NCI-H524 (cell line): ENCODE measurements at places on chromosomes 3 and 15.

- DNase-seq, result peak; percentile 46
Measured at GRCh38 chr3:24810881-24811280, 316.2 kb upstream of the THRB start.

DNA sequence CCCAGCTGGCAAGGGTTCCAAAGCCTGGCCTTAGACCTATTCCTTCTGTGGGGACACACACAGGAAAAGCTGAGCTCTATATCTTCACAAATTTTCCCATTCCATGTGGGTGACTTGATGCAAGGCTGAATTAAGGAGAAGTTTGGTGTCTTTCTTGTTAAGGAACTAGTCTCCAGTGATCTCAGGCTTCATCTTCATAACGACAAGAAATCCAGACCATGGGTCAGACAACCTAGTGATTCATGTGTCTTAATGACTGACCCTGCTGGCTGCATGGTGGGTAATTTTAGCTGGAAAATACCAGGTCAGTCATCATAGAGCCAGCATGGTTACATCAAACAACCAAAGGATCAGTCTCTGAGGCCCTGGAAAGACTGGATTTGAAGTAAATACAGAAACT is 112.7 kb upstream of the SLC4A7 start:
- no peak for DNase-seq

DNA sequence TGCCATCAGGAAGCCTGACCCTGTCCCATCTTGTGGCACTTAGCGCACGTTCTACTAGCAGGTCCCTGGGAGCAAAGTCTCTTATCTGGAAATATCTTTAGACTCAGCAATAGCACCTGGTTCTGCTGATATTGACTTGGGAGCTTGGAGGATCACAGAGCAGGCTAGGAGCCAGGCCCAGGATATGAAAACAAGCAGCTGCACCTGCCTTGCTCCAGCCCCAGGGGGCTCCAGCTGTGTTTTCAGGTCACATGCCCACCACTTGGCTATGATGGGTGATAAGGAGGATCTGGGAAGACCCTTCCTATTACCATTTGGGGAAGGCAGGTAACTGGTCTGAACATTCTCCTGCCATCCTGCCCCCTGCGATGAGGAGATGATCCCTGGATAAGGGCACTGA is 87.8 kb downstream of the C3orf70 start:
- no peak for DNase-seq

DNA sequence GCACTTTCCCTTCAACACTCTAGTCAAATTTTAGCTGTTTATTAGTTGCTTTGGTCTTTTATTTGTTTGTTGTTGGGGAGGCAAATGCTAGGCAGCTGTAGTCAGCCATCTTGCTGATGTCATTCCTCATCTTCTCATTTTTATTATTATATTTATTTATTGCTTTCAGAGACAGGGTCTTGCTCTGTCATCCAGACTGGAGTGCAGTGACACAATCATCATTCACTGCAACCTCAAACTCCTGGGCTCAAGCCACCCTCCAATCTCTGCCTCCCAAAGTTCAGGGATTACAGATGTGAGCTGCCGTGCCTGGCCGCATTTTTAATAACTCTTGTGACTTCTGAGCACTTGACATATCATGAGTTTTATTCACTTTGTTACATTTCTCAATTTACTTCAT is 441.4 kb downstream of the DIPK2A start:
- DNase-seq, result no peak

GRCh38 chr3:30349507-30349906 is 256.9 kb upstream of the TGFBR2 start:
- no peak for DNase-seq

DNA sequence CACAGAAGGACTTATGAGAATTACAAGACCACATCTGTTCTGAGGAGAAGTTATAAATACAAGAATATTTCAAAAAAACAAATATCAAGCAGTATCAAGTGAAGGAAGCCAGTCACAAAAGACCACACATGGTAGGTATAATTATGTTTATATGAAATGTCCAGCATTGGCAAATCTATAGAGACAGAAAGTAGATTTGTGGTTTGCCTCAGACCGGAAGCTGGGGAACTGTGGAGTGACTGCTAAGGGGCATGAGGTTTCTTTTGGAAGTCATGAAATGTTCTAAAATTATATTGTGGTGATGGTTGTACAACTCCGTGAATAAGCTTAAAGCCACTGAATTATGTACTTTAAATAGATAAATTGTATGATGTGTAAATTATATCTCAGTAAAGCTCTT is 136.9 kb downstream of the FRMD5 start:
- no peak for DNase-seq

GRCh38 chr3:51198477-51198876 is 186.6 kb upstream of the MANF start:
- no peak for DNase-seq

DNA sequence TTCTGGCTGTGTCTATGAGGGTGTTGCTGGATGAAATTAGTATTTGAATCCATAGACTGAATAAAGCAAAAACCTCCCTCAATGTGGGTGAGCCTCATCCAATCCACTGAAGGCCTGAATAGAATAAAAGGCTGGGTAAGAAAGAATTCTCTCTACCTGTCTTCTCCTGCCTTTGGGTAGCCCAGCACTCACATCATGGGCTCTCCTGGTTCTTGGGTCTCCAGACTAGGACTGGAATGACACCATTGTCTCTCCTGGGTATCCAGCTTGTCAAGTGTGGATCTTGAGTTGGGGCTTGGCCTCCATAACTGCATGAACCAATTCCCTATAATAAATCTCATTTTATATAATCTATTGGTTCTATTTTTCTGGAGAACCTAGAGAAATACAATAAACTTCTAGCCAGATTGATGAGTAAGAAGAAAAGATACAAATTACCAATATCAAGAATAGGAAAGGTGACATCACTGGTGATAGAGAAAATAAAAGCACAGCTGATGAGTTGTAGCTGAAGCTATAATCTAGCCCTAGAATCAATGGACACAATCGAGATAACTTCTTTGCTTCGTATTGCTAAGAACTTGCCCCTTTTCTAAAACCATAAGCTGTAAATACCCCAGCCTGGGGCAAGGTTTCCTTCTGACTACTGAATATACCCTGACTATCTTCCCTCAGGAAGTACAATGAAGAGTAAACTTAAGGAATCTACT is 106.4 kb downstream of the ANO10 start:
- no peak for DNase-seq

GRCh38 chr3:177554895-177555759 is 357.8 kb upstream of the TBL1XR1 start:
- no peak for DNase-seq

- no peak for DNase-seq
Measured at GRCh38 chr3:177449360-177450006, 252.2 kb upstream of the TBL1XR1 start.

DNA sequence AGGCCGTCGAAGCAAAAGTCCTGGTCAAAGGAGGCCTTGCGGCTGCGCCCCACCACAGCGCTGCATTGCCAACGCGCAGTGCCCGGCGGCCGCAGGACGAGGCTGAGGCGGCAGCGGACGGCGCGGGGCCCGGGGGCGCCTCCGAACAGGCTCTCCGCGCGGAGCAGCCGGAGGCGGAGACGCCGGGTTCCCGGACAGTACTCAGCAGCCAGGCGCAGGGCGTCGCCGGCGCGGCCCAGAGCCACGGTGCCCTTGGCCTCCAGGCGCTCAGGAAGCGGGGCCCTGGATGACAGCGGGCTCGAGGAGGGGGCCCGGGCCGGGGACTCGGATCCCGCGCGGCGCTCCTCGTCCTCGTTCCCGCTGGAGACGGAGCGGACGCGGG is 1.1 kb downstream of the C2CD4B start:
- DNase-seq, result no peak

- DNase-seq, result no peak
Measured at GRCh38 chr15:27585041-27585640, 514.0 kb downstream of the OCA2 start.

GRCh38 chr15:38440353-38441129 is 13.4 kb upstream of the FAM98B start:
- DNase-seq, result peak; percentile 64

DNA sequence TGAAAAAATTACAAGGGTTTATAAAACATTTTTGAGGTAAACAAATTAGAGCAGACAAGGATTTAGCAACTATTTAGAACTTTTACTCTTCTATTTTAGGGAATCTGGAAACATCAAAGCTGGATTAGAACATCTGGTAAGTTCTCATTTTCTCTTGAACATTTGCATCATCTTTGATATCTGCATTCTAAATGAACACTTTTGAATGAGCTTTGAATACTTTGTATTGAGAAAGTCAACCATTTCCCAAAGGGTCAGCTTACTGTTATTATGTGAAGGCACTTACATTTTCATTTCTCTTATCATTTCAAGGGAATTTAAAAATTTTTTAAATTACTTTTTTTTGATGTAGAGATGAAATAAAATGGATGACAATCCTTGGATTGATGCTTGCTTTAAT is 188.1 kb downstream of the RSRC1 start:
- no peak for DNase-seq
